ENCODE measurements at places on chromosomes 4 and X.

DNA sequence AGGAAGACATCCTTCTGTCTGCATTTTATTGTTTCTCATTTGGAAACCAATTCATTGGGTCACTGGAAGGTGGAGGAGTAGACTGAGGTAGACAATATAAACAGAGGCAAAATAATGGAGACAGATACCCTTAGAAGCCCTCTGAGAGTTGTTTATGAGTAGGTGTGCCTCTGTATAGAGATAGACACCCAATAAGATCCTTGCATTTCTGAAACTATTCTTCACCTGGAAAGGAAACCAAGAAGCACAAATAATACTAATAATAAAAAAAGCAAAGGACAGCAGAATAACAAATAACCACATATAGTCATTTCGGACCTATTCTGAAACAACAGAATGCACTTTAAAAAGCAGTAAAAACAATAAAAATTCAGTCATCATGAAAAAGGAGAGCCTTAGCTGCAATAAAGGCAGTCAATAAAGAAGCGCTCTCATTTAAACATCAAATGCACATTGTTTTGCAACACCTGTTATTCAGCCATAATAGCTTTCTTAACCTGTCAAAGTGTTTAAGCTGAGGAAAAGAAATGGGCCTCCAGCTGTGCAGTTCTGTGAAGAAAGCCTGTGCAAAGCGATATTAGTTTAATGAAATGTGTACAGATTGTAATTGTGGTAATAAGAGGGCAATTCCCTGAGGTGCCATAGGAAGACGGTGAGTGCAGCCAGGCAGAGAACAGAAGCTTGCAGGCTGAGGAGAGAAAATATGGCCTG lies 904.2 kb downstream of the STPG2 start:
- no peak for DNase-seq

DNA sequence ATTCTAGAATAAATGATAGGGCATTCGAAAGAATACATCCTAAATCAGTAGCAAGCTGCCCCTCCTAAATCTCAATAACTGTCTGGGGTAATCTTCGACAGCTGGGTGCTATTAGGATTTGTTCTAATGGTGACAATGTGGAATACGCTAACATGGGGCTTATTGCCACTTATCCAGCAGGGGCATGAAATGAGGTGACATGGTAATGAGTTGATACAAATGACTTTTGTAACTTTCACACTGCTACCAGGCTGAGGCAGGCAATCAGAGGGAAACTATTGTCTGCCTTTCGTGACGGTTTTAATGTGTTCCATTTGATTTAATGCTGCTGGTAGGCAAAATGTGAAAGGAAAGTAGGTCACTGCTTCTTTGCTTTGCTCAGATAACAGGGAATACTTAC lies 1047.4 kb upstream of the PABPC4L start:
- DNase-seq, result no peak

GRCh38 chr4:36115312-36115711 lies 129.0 kb downstream of the ARAP2 start:
- no peak for DNase-seq

DNA sequence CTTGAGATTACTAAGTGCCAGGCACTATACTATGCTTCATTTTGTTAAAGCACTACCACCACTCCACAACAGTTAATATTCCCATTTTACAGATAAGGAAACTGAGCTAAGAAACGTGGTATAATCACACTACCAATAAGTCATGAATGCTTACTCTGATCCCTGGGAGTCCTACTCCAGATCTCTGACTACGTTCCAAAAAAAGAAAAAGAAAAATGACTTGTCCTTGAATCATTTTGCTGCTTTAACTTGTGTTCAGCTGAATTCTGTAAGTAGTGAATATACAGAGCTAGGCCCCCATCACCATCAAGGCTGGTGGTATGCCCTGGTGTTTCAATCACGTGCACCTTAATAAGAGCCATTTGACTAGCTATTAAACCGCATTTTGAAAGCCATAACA lies 39.4 kb downstream of the LDB2 start:
- no peak for DNase-seq

DNA sequence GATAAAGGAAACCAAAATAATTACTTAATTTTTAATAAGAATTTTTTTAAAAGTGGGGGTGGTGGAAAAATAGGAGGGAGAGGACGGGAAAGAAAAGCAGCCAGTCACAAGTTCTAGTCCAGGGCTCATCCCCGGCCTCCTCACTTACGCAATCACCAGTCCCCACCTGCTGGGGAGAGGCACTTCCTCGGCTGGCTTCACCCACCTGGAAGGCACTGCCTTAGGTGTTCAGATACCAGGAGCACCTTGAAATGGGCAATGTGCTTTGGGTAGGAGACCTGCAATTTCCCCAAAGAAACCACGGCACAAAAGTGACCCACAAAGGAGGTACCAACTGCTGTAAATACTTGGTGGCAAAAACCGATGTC lies 23.8 kb downstream of the AFAP1 start:
- no peak for DNase-seq

DNA sequence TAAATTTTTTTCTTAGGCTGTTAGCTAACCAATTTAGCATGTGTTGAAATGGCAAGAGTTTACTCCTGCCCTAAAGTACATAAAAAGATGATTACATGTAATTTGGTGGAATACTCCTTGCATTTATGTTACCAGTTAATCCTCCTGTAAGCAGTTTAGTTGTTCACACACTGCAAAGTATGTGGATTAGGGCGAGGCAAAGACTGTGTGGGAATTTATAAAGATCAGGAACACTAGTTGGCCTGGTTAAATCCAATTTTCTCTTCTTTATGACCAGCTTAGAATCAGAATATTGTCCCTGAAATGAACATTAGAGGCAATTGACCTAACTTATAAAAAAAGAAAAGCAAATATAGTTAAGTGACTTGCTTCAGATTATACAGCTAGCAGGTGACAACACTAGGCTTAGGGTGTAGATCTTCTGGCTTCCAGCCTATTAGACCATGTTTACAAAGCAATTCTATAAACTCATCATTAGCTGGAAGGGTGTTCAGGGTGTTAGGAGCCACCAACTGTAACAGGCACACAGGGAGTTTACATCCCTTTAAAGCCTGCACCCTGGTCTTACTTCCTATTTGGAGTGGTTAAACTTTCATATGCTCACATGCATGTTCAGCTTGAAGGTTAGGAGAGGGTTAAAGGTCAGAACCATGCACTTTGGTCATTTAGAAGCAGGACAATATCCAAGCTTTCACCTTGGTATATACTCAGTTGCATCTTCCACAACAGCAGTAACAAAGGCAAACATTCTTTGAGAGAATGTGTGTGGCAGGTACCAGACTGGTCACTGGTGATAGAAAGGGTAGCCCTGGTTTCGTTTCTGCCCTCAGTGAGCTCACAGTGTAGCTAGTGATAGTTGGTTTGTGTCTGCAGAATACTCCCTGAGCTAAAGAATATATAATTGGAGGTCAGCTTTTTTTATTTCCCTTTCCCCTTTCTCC lies 72.6 kb downstream of the GC start:
- no peak for DNase-seq

GRCh38 chr4:55617587-55618197 lies 18.4 kb downstream of the NMU start:
- DNase-seq, result no peak

GRCh38 chrX:38080808-38081207 lies 74.5 kb downstream of the SYTL5 start:
- no peak for DNase-seq

GRCh38 chrX:81202943-81203342 lies 1.0 kb downstream of the SH3BGRL start:
- no peak for DNase-seq

DNA sequence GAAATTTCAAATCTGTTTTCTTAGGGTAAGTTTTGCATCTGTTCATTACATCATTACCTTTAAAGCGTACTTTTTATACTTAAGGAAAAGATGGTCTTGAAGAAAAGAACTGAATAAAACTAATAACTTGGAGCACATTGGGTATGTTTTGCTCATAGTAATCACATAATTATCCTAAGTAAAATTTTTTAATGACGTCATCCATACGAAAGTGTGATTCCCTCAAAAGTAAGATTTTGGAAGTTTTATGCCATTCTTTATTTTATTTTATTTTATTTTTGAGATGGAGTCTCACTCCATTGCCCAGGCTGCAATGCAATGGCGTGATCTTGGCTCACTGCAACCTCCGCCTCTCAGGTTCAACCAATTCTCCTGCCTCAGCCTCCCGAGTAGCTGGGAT lies 1516.6 kb upstream of the TENM3 start:
- no peak for DNase-seq

DNA sequence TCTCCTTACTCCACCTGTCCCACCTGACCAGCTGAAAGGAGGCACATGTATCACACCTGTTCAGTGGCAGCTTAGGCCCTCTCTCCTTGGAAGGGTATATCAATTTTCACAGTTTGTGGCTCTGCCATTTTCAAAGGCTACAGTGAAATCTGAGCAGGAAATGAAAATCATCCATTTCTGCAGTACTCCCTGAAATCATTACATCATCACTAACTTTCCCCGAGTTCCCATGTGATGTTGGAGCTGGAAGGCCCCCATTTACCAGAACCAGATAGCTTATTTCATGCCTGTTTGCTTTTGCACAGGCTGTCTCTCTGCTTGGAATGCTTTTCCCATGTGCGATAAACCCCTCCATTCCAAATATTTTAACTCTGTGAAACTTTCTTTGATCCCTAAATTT lies 31.0 kb upstream of the STX18 start:
- no peak for DNase-seq

DNA sequence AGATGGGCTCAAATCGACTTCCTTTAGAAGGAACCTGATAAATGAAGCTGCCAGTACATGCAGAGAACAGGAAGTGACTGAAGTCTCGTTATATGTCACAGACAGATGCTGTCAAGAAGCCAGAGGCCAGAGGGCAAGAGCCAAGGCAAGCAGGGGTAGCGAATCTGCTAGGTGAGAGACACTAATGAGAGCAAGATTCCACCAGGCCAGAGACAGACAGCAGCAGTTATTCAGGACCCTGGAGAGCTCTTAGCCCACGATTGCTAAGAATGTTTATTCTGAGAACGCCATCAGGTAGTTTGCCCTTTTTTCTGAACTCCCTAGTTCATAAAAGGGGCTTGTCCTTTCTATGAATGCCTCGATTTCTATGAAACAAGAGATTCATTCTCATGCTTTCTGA lies 73.7 kb downstream of the BEND2 start:
- peak; percentile 76 for DNase-seq

- peak; percentile 24 for DNase-seq
These were observed 1.7 kb upstream of the MTNR1A start for GRCh38 chr4:186557061-186557460.

DNA sequence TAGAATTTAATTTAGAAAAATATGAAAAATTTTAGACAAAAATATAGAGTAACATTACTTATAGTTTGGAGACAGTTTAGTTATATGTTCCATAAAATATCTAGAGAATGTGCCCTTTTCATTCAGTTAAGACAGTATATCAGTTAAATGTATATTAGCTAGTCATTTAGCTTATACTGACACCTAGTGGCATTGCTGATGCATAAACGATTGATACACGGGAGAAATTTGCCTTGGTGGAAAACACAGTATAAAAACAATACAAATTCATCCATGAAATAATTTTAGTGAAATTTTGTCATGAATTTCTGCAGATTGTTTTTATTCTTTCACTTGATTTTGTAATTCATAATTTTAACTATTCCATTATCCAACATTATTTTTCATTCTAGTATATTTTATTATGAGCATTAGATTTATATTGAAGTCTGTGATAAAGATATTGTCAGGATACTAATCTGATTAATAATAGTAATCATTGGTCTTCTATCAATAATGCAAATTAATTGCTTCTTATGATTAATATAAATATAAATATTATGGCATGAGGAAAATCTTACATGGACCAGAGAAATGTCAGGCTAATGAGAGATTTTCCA lies 219.0 kb downstream of the TLL1 start:
- no peak for DNase-seq

- DNase-seq, result no peak
These were observed 14.6 kb downstream of the CTAG1A start for GRCh38 chrX:154599531-154599930.

DNA sequence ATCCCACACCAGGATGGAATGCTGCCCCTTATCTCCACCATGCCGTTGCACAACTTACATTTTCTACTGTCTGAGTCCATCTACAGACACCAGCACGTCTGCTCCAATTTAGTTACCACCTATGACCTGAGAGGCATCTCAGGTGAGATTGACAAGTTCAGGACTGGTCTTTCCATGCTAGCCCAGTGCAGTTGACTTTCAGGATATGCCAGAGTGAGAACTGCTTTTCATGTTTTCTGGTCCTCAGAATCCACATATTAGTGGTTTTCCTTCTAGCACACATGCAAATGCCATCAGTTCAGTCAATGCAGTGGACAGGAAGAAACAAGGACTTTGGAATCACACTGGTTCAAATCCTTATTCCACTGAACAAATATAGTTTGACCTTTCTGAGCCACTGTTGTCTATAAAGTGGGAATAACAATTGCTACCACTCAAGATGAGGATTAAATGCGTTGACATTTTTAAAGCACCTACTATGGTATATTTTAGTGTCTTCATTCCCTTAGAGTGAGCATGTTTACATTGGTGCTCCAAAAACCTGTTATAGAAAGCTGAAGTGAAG lies 38.1 kb upstream of the ANXA3 start:
- no peak for DNase-seq

- no peak for DNase-seq
These were observed 34.3 kb downstream of the TRIM61 start for GRCh38 chr4:164943192-164943591.

DNA sequence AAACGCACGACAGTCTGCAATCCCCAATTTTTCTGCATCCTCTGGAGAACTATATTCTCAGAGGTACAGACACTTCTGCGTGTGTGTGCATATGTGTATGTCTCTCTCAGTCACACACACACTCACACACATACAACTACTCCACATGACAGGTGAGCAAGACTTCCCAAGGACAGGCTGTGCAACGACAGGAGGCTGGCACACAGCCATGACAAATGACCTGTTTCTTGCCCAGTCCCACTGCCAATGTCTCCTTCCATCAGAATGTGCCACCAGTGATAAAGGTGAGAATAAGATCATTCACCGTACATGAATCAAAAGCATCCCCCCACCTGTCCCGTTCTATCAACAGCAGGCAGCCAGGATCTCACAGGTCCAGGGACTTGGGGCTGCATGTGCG lies 52.4 kb downstream of the PPP2R2C start:
- DNase-seq, result no peak

DNA sequence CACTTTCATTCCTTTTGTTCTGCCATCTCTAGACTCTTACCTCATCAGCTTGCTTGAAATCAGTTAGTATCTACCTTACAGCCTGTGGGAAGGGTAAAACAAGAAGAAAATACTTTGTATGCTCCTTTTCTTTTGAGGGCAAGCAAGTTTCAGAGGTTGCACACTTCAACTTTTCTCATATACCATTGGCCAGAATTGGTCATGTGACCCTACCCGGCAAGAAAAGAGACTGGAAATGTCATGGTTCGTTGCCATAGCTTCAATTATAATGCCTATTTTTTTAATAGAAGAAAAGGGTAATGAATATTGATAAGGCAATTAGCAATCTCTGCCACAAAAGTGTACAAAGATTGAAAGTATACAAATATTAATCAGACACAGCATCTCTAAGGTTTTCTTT lies 346.7 kb upstream of the TACR3 start:
- no peak for DNase-seq

DNA sequence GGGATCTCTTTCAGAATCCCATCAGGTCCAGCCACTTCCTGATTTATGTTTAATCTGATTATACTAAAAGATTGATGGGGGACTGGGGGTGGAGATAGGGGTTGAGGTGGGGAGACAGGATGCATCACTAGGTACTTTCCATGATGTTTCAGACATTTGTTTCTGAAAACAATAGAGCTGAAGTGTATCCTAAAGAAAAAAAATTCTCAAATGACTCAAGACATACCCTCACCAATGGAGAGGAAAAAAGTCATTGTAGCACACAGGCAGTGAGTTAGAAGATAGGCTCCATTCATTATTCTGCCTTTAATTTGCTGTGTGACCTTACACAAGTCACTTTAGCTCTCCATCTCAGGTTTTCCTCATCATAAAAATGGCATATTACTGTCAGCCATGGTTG lies 33.1 kb downstream of the LHFPL1 start:
- no peak for DNase-seq

All from endodermal cell (in vitro differentiated cells).